ENCODE measurements at places on chromosomes 2 and 18.
A peak's percentile ranks its signal among the peaks of the same experiment; 100 is the strongest.

DNA sequence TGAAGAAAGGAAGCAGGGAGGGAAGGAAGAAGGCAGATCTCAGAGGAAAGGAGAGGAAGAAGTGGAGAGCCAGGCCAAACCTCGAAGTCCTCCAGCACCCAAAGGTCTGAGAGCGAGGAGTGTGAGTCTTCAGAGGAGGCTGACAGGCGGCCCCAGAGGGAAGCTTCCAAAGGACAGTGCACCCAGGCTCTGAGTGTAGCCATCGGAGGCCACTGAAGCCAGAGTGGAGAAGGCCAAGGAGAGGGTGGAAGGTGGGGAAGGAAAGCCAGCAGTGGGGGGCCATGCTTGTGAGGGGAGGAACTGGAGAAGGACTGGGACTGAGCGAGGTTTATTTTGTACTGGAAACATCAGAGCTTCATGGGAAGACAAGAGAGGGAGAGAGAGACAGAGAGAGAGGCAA, 6.0 kb downstream of the ATP6V1B1 start:
- no peak for DNase-seq

GRCh38 chr18:78363556-78364387, 615.8 kb upstream of the SALL3 start:
- no peak for DNase-seq

DNA sequence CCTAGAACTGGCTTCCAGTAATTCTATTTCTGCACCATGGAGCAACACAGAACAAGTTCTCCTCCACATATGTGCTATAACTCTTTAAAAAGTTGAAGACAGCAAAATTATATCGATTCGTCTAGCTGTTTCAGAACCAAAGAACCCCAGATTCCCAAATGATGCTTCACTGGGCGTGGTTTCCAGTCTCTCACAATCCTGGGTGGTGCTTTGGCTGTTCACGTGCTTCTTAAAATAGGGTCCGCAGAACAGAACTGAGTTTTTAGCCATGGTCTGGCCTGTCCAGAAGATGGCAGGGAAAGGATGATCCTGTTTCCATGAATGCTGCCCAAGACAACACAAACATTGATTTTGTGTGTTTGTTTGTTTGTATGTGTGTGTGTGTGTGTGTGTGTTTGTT, 37.6 kb upstream of the PARD3B start:
- no peak for DNase-seq

GRCh38 chr2:148042219-148042618, 21.3 kb downstream of the MBD5 start:
- DNase-seq, result no peak

- no peak for DNase-seq
These were observed 121.0 kb upstream of the TWIST2 start for GRCh38 chr2:238726670-238727584.

DNA sequence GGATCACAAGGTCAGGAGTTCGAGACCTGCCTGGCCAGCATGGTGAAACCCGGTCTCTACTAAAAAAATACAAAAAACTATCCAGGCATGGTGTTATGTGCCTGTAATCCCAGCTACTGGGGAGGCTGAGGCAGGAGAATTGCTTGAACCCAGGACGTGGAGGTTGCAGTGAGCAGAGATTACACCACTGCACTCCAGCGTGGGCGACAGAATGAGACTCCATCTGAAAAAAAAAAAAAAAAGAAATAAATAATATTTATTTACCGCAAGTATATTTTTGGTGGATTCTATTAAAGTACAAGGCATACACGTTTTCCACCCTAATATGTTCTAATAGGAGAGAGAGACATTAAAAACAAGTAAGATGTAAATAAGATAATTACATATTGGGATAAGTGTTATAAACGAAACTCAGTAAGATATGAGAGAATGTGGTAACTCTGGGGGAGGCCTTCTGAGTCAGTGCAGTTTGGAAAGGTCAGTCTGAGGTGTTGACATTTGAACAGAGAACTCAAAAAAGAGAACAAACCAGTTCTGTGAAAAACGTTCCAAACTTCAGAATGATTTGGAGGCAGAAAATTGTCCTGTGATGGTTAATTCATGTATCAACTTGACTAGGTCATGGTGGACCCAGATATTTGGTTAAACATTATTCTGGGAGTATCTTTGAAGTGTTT, 8.8 kb upstream of the POLI start:
- DNase-seq, result peak; percentile 9

- DNase-seq, result peak; percentile 61
These were observed 59.4 kb downstream of the LIMS1 start for GRCh38 chr2:108593547-108594098.

- DNase-seq, result no peak
These were observed 1452.2 kb upstream of the ACVR2A start for GRCh38 chr2:146392631-146393030.

DNA sequence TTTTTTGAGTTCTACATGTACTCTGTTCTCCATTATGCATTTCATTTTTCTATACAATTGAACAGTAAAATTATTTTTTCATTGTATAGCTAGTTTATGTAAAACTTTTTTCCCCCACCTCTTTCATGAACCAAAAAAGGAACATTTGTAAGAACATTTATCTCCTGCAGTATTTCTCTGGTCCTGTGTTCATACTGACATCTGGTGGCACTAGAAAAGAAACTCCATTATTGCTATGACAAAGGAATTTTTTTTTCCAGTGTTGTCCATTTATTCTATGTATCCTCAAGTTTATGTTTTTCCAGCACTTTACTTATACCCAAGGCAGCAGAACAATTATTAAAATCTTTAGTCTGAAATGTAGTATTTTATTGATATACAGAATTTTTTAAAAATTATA, 27.4 kb upstream of the CHAC2 start:
- peak; percentile 43 for DNase-seq

DNA sequence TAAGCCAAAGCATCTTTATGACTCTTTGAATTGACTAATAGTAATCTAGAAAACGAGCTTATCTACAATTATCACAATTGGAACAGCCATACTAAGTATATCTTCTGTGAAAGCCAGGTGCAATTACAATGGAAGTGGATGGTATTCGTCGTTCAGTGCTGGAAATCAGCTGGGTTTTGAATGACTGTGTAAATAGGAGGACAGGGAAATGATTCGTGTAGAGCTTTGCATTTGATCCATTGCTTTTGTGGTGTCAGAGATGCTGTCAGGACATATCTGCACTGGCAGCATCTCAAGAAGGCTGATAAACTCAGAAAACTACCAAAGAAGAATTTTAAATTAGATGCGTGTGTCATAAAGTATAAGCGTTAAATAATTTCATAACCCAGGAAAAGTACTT, 187.1 kb downstream of the ZNF407 start:
- DNase-seq, result no peak

- peak; percentile 82 for DNase-seq
These were observed 786 bp upstream of the ZFP36L2 start for GRCh38 chr2:43226955-43227829.

GRCh38 chr18:63213331-63213900, 106.2 kb downstream of the BCL2 start:
- no peak for DNase-seq

- DNase-seq, result no peak
These were observed 20.2 kb downstream of the LGALSL start for GRCh38 chr2:64474121-64474571.

DNA sequence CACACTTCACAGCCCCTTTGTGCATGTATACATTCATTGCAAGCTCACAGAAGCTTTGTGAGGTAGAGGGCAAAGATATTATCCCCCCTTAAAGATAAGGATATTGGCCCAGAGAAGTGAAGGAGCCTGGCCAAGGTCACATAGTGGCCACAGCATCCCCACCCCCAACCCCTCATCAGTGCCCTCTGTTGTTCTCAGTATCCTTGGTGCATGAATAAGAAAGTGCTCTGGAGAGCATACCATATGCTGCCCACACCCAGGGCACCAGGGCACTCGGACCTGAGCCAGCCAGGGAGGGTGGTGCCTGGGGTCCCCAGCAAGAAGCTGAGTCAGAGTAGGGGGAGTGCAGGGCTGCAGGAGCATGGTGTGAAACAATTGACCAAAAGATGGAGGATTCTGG, 3.3 kb downstream of the DYSF start:
- DNase-seq, result no peak

DNA sequence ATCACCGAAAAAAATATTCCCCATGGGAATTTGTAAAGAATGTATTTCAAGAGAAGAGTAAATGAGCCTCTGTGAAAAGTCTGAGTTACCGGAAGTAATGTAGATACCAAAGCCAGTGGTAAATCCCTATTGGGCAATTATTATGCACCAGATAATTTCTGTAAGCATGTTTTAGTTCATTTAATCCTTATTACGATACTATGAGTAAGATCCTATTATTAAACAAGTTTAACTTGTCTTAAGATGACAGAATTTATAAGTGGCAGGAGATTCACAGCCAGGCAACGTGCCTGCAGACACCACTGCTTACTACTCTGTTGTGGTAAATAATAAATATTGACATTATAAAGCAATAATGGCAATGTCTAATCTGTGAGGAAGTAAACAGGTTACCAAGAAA, 280.8 kb upstream of the RGPD4 start:
- no peak for DNase-seq

DNA sequence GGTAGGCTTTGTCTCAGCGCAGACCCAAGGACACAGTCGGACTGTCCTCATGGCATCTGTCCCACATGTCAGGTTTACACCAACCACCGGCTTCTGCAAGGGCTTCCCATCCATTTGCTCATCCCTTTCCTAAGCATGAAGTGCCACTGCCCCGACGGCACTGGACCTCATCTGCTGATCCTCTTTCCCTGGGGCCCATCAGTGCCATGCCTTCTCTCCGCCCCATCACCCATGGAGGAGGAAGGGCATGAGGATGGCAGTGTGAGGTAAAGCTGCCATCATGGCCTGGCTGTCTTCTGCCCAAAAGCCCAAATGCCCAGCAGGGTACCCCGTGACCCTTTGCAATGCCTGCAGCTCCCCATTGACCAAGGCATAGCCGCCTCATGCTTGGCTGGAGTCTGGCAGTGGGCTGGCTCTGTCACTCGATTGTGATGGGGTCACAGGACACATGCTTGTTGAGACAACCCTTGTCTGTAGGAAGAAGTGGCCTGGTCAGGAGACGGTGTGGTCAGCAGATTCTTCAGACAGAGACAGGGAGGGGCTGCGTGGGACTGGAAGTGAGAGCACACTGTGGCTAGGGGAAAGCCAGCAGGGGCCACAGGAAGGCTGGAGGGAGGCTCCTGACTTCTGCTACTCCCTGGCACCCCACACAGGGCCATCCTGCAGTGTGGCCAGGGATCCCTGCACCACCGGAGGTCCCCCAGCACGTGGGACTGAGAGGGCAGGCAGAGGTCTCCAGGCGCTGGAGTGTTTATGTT, 493.7 kb upstream of the HS6ST1 start:
- no peak for DNase-seq

DNA sequence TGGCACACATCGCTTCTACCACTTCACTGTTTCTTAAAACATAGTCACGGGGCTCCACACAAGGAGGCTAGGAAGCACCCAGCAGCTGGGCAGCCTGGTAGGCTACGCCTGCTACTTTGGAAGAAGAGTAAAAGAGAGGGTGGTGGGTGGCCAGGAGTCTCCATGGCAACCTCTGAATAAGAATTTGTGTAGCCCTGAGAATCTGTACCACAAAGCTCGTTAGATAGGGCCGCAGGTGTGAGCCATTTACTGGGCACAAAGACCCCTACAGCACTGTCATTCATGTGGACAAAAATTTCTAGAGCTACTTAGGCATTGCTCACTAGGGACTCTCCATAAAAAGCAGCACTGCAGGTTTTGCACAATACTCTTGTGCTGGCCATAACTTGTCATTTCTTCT, 166.4 kb upstream of the MSH6 start:
- no peak for DNase-seq

GRCh38 chr2:31997653-31998052, 13.2 kb downstream of the MEMO1 start:
- DNase-seq, result no peak

GRCh38 chr2:20073460-20073859, 22.0 kb upstream of the LAPTM4A start:
- no peak for DNase-seq

DNA sequence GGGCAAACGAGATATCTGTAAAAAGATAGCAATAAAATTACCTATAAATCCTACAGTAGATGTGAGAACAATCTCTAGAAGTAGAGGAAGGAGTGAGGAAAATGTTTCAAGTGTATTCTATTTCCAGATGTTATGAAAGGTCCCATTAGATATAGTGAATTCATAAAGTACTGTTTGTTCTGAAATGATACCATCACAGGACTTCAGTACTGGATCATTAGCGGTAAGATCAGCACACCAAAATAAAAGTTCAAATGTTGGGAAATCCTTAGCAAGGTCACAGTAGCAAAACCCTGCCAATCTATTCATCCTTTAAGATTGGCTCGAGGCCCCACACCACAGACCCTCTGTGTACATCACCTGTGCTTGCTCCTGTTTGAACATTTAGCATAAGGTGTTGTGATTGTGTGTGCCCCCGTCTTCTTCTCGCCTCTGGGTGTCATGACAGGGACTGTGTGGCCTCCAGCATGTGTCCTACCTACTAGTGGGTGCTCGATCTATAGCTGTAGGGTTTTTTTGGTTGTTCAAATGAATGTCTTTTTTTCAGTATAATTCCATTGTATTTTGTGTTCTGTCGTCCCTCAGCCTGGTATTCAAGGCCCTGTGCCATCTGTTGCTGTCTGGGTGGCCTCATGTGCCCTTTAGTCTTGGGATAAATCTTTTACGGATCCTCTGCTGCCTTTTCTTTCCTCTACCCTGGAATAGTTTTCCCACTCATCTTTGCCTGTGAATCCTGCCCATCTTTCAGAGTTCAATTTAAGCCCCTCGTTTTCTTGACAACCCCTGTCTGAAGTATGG, 9.1 kb downstream of the MFSD6 start:
- no peak for DNase-seq

- DNase-seq, result no peak
These were observed 738.5 kb downstream of the CNTNAP5 start for GRCh38 chr2:124763611-124764010.
